ENCODE measurements at places on chromosomes 6 and 20.

DNA sequence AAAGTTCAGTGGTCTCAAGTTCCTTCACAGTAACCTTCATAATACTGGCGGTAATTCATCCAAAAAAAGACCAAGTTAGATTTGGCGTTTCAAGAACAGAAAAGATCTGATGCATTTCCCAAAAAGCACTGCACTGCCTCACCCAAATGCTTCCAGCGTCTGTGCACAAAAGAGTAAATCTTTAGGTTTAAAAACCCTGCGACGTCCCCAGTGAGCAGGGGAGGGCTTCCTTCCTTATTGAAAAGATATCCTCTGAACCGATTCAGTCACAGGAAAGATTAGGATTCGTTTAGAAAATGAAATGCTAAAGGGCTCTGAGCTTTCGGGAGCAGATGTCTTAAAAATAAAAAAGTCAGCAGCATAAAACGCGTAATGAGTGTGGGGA, 654 bp downstream of the TBC1D7 start:
- no peak for DNase-seq

DNA sequence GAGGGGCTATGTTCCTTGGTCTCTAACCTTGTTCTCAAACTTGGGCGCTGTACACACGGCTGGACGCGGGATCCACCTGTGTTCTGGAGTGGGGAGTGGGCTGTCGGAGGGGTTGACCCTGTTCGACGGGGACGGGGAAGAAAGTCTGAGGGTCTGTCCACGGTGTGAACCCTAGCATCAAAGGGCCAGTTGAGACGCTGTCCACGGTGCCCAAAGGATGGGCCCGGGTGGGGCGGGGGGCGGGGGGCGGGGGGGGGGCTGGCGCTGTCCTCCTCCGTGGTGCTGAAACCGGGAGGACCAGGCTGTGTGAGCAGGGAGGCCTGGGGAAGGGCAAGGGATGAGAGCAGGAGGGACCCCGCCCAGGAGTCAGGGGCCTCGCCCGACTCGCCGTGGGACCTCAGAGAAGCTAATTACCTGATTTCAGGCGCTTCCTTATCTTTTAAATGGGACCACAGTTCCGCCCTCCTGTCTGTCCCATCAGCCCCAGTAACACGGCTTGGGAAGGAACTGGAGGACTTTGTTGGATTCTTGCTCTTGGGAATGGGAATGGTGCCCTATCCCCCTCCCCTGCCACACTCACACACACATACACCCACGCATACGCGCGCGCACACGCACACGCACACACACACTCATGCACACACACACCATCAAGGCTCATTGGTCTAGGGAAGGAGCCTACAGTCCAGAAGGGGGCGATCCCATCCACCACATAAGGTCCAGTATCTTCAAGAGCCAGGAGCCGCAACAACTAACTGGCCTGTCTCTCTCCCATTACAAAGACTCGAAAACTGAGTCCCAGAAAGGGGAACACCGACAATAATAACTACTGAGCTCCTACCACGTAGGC, 1.0 kb upstream of the VSTM2L start:
- DNase-seq, result no peak

- no peak for DNase-seq
Measured at GRCh38 chr6:45057711-45058110, 270.4 kb upstream of the RUNX2 start.

DNA sequence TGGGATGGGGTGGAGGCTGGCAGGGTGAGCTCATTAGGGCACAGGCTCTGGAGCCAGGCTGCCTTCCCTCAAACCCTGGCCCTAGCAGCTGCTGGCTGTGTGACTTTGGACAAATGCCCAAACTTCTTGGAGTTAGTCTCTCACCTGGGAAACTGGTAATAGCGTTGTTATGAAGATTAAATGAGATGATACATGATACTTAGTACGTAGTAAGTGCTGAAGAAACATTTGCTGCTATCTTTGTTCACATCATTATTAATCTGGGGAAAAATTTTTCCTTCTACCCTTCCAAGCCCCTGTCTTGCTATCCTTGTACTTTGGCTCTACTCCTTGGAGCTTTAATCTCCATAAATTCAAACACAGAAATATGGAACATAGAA, 22.3 kb upstream of the PPARD start:
- no peak for DNase-seq

DNA sequence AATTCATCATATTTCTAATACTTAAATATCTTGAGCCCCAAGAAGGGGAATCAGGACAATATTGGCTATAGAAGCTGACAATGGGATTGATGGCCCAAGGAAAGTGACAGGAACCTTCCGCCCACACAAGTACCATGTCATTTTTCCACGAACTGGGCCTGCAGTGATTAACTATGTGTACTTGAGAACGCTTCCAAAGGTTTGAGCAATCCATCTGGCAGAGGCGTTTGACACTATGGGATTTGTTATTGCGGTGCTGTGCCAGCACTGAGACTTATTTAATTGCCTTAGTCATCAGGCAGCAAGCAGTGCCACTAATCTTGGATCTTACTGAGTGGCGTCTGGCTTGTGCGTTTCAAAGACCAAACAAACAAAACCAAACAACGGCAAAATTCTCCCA, 135.6 kb upstream of the UST start:
- DNase-seq, result no peak

- DNase-seq, result no peak
Measured at GRCh38 chr6:161169696-161170095, 104.2 kb downstream of the AGPAT4 start.

DNA sequence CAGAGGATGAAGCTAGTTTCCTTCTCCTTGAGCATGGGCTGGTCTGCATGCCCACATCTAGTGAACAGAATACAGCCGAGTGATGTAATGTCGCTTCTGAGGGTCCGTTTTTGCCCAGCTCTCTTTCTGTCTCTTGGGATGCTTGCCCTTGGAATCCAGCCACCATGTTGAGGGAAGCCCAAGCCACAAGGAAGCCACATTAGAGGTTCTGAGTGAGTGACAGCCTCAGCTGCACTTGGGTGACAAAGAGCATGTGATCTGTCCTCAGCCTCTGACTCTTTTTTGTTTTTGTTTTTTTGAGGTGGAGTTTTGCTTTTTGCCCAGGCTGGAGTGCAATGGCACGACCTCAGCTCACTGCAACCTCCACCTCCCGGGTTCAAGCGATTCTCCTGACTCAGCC, 100.6 kb upstream of the SALL4 start:
- no peak for DNase-seq

DNA sequence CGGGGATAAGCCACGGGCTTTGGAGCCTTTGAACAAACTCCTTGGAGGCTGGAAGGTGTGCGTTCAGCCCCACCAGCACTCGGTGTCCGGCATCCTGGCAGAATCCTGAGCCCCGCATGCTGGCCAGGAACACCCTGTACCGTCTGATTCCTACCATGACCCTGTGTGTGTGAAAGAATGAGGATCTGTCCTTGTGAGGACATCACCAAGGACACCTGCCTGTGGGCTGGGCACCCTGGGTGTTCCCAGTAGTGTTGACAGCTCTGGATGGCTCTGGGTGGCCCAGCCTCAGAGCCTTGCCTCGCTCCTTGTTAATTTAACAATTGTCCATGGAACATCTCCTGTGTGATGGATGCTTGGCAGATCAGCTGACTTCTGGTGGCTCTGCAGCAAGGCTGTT, 234.3 kb downstream of the QKI start:
- no peak for DNase-seq

DNA sequence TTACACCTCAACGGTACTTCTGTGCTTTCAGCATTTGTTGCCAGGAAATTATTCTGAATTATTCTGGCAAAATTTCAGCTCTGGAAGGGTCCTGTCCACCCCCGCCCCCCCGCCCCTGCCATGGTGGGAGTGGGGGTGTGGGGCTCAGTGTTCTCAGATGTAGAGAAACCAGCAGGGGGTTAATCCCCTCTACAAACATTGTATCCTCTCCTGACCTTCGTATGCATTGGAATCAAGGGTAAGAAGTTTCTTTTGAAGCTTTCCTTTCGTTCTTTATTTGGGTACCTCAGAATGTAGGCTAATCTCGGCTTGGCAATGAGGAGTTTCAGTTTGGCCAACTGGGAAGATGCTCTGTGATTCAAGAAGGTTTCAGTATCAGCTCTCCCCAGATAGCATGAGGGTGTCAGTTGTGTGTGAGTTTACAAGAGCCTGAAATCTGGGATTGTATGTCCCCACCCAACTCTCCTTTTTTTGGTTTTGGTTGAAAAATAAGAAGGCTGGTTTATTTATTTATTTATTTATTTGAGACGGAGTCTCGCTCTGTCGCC, 25.5 kb upstream of the OLIG3 start:
- no peak for DNase-seq

- no peak for DNase-seq
Measured at GRCh38 chr6:5541751-5542432, 280.6 kb downstream of the FARS2 start.

- DNase-seq, result no peak
Measured at GRCh38 chr6:26033941-26034354, 53.3 kb upstream of the HFE start.

GRCh38 chr6:26129656-26130055, 42.4 kb downstream of the HFE start:
- DNase-seq, result no peak

DNA sequence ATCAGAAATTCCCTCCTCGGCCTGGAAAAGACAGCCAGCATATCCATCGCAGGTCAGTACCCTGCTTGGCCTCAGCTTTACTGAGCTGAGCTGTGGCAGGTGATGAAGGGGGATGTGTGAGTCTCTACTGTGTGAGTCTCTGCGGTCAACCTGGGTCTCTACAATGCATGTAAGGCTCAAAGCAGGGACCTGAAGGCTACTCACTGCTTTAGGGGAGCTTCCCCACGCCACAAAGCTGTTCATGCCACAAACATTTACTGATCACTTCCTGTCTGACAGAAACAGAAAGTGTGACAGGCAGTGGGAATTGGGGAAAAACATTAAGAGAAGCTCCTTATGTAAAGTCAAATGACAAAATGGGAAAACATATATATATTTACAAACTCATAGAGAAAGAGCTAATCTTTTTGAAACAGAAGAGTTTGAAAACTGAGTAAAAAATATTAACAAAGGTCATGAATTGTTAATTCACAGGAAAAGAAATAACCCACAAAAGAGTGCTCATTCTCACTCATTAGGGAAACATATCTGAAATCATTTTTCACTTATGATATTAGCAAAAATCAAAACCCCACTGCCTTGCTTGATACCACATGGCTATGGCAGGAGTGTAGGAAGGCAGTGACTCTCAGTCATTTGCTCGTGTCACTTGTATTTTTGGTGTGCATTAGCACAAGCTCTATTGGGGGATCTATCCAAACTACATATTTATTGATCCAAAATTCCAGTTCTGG, 5.8 kb downstream of the BTN3A3 start:
- DNase-seq, result no peak

DNA sequence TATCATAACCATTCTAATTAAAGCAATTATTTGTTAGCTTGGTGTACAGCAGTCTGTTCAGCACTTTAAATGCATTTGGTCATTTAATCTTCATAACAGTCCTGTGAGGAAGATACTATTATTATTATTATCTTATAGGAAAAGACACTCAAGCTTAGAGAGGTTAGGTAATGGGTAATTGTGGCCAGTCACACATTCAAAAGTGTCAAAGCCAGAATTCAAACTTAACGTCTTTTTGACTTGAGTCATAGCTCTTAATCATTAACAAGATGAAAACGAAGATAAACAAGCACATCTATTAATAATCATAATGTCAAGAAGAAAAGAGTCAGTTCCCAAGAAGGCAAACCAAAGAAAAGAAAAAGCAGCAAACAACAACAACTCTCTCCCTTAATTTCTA, 251.0 kb downstream of the SYNE1 start:
- no peak for DNase-seq

All from activated CD4-positive, CD25-positive, alpha-beta regulatory T cell treated with anti-CD3 and anti-CD28 coated beads, Interleukin-2, amount 50 U/mL, for 16 hours (primary cell).